ENCODE measurements at places on chromosomes 5 and 9. TPM values are rescaled to one million over a fixed set of nuclear protein-coding genes. Genes with fewer than 3 reads are reported as not detected.

FGD3 gene
- 3.3 TPM for total RNA-seq

GRCh38 chr9:73180403-73180802 lies 28.7 kb downstream of the ANXA1 start:
- DNase-seq = no peak

- no peak for DNase-seq
Observed at GRCh38 chr5:171984748-171985419, 21.6 kb downstream of the FBXW11 start.

DNA sequence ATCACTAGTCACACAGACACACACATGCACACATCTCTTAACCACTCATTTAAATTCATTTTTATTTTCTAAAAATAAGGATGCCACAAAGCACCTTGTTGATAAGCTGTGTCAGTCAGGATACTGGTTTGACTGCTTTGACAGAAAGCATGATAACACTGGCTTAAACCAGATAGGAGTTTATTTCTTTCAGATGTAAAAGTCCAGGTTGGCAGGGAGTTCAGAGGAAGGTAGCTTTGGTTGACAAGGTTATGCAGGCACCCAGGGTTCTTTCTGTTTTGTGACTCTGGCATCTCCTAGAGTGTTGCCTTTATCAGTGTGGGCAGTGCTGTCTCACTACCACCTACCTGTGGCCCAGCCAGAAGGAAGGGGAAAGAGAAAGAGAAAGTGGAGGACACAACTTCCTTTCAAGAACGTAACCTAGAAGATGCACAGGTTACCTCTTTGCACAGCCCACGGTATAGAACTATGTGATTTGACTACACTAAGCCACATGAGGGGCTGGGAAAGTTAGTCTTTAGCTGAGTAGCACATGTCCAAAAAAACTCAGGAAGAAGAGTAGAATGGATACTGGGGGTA lies 334.7 kb downstream of the OSTF1 start:
- DNase-seq = no peak

MYMK gene
- not detected for total RNA-seq

- DNase-seq = no peak
Observed at GRCh38 chr5:103428923-103429322, 133.7 kb downstream of the NUDT12 start.

- DNase-seq = no peak
Observed at GRCh38 chr5:98586581-98586980, 186.9 kb upstream of the RGMB start.

All from mucosa of descending colon (tissue), 3 donors.